Stimulated activated CD8-positive, alpha-beta memory T cell treated with anti-CD3 and anti-CD28 coated beads, Interleukin-12 subunit alpha, Interleukin-12 subunit beta, amount 100 ng/mL, for 4 hours (primary cell): ENCODE measurements at places on chromosomes 16 and 17.

DNA sequence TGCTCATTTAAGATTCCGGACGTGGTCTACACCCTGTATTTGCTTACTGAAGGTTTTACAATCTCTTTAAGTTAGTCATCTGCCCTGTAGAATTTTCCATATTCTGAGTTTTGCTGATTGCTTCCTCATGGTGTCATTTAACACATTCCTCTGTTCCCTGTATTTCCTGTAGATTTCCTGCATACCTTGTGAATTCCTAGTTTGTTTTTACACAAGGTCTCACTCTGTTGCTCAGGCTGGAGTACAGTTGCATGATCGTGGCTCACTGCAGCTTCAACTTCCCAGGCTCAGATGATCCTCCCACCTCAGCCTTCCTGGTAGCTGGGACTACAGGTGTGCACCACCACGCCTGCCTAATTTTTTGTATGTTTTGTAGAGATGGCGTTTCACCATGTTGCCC lies 66.8 kb downstream of the CMIP start:
- no peak for DNase-seq

GRCh38 chr17:19317359-19318095 lies 45.0 kb downstream of the B9D1 start:
- no peak for DNase-seq

DNA sequence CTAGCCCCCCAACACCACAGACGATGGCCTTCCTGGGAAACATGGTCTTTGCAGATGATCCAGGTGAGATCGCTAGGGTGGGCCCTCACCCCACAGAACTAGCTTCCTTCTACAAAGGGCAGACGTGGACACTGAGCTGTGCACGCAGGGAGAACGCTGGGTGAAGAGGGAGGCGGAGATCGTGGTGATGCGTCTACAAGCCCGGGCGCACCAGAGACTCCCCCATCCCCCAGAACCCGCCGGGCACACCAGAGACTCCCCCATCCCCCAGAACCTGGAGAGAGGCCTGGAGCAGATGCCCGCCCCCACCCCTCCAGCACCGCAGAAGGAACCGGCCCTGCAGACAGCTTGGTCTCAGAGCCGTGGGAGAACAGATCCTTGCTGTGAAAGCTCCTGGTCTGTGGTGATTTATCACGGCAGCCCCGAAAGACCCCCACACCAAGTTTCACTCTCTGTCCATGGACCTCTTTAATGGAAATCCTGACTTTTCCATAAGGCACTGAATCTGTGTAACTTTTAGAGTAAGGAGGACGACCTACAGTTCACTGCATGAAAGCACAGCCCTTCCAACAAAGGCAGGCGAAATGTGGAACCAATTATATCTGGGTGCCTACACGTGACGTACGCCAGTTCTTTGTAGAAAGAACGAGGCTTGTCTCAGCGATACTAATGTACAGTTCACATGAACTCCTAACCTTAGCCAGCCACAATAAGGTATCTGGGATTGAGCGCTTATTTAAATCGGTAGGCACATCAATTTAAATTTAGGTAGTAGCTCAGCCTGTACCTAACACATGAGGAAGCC lies 88.5 kb downstream of the ANKRD11 start:
- DNase-seq = no peak

DNA sequence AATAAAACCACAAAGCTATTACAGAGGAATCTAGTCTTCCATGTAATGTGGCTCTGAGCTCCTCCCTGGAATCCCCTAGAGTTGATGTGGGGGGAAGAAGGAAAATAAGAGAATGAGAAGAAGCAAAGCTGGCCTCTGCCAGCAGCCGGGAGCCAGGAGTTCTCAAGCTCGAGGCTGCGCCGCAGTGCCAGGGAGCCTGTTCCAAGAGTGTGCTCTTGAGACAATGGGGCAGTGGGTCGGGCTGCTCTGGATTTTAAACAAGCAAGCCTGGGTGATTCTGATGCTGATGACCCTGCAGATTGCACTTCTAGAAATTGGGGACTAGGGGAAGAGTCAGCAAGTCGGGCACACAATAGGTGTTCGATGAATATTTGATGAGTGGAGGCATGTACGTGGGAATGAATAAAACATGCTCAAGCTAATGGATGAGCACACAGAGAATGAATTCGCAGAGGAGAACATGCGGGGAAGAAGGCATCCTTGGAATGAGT lies 119.9 kb downstream of the CMIP start:
- no peak for DNase-seq

GRCh38 chr16:67395458-67396158 lies 2.3 kb upstream of the TPPP3 start:
- no peak for DNase-seq

DNA sequence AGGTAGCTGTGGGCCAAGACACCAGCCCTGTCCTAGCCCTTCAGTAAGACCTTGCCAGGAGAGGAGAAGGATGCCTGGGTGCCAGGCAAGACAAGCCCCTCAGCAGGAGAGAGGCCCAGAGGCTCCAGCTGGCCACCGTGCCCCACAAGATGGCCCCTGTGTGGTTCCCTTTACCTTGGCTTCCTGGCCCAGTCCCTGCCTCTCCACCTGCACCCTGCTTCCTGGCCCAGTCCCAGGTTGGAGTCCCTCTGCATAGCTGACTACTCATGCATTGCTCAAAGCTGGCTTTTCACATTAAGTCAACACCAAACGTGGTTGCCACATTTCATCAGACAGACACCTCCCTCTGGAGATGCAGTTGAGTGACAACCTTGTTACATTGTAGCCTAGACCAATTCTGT lies 4.0 kb downstream of the SYNGR3 start:
- DNase-seq = no peak
